ENCODE measurements at places on chromosomes 6 and 20. TPM values are rescaled to one million over a fixed set of nuclear protein-coding genes. Genes with fewer than 3 reads are reported as not detected.

Gene ZC3H12D
- polyA plus RNA-seq, result 0.77 TPM

GRCh38 chr20:31863296-31864085 lies 6.8 kb downstream of the DUSP15 start:
- H3K27ac ChIP-seq, result no peak overlapping the region
- DNase-seq, result no peak
- H3K4me3 ChIP-seq, result no peak overlapping the region
- H3K4me1 ChIP-seq, result peaks cover 20% of the 10 kb centered on the region

- no peak overlapping the region for H3K4me3 ChIP-seq
- no peak for DNase-seq
- no peak overlapping the region for H3K27ac ChIP-seq
- no peaks in the 10 kb centered on the region for H3K4me1 ChIP-seq
- H3K36me3 ChIP-seq, result no peaks in the 10 kb centered on the region
- H3K27me3 ChIP-seq, result no peaks in the 10 kb centered on the region
Measured at GRCh38 chr6:15417811-15418210, 171.9 kb downstream of the JARID2 start.

DNA sequence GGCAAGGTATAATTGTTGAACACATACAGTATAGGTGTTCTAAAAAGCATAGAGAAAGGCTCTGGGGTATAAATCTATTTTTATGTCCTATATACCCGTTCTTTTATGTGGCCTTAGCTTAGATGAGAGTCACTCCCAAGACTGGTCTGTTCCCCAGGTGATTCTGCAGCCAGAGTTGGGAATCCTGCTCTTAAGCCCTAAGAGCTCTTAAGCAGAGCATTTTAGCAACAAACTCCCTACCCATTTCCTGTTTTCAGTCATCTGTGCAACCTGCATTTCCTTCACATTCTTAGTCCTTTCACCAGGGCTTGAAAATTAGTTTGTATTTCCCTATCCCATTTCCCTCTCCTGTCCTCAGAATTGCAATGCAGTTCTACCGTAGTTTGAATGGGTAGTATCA lies 166.1 kb downstream of the HS3ST5 start:
- no peak overlapping the region for H3K27ac ChIP-seq
- H3K4me1 ChIP-seq, result no peaks in the 10 kb centered on the region
- H3K36me3 ChIP-seq, result no peaks in the 10 kb centered on the region
- H3K4me3 ChIP-seq, result no peak overlapping the region
- H3K27me3 ChIP-seq, result no peaks in the 10 kb centered on the region
- no peak for DNase-seq

Gene DNPH1
- 95.1 TPM for polyA plus RNA-seq

- no peaks in the 10 kb centered on the region for H3K27me3 ChIP-seq
- H3K27ac ChIP-seq, result peak overlapping the region; percentile 38
- no peaks in the 10 kb centered on the region for H3K36me3 ChIP-seq
- no peaks in the 10 kb centered on the region for H3K4me1 ChIP-seq
- no peak for DNase-seq
- H3K4me3 ChIP-seq, result no peak overlapping the region
Measured at GRCh38 chr6:35970181-35970580, 49.3 kb upstream of the SRPK1 start.

DNA sequence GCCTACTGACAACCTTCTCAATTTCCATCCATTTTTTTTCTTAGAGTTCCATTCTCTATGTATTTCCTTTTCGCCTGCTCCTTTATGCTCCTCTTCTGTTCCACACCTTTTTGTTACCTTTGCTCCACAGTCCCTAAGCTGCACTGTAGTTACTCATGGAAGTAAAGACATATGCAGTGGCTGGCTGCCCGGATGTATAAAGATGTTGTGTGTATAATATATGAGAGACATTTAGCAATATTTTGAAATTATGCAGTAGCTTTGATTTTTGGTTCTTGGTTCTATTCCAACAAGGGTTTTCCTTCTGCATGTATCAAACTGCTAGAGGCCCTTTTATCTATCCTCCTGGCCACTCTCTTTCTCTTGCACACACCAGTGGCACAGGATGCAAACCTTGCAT lies 234.9 kb downstream of the DOK5 start:
- H3K27ac ChIP-seq, result no peak overlapping the region
- no peak overlapping the region for H3K4me3 ChIP-seq
- no peak for DNase-seq
- no peaks in the 10 kb centered on the region for H3K27me3 ChIP-seq
- H3K4me1 ChIP-seq, result no peaks in the 10 kb centered on the region

Gene PTK7
- polyA plus RNA-seq, result 2.8 TPM

- H3K27ac ChIP-seq, result no peak overlapping the region
- no peak overlapping the region for H3K4me3 ChIP-seq
- no peak for DNase-seq
- H3K36me3 ChIP-seq, result no peaks in the 10 kb centered on the region
- H3K4me1 ChIP-seq, result no peaks in the 10 kb centered on the region
Measured at GRCh38 chr6:80530103-80530502, 423.6 kb downstream of the BCKDHB start.

Gene CRISP2
- polyA plus RNA-seq, result not detected

DNA sequence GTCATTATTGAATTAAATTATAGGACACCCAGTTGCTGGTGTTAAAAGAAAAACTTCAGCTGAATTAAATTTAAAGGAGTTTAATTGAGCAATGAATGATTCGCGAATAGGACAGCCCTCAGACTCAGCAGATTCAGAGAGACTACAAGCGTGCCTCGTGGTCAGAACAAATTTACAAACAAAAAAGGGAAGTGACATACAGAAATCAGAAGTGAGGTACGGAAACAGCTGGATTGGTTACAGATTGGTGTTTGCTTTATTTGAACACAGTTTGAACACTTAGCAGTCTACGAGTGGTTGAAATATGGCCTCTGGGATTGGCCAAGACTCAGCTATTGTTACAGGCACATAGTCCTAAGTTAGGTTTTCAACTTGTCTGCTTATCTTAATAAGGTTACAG lies 25.8 kb upstream of the TNFRSF21 start:
- no peaks in the 10 kb centered on the region for H3K36me3 ChIP-seq
- H3K27me3 ChIP-seq, result no peaks in the 10 kb centered on the region
- peak; percentile 18 for DNase-seq
- no peak overlapping the region for H3K27ac ChIP-seq

Gene AIF1
- polyA plus RNA-seq, result 81.6 TPM

Gene TRIM10
- polyA plus RNA-seq, result not detected

DNA sequence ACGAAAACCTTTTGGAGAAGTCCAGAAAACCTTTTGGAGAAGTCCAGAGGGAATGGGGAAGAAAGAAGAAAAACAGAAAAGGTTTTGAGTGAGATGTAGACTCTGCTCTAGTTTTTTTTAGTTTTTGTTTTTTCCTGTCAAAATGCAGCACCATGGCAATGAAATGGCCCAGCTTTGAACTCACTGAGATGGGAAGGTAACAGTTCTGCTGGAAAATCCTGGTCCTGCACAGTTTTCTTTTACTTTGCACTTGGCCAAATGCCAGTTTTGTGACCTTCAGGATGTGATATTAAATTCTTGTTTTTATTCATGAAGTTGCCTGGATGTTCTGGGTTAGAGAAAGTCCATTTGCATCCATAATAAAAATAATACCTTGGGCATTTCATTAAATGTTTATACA lies 145.7 kb downstream of the CFAP61 start:
- no peak for DNase-seq
- H3K4me3 ChIP-seq, result no peak overlapping the region
- H3K27me3 ChIP-seq, result peaks cover 4% of the 10 kb centered on the region
- no peaks in the 10 kb centered on the region for H3K36me3 ChIP-seq

Gene SERPINB1
- 128 TPM for polyA plus RNA-seq

GRCh38 chr20:41123631-41124030 lies 13.7 kb upstream of the PLCG1 start:
- no peak for DNase-seq
- no peaks in the 10 kb centered on the region for H3K27me3 ChIP-seq
- H3K4me3 ChIP-seq, result no peak overlapping the region
- H3K36me3 ChIP-seq, result no peaks in the 10 kb centered on the region

Gene OPN5
- not detected for polyA plus RNA-seq

Gene SNPH
- 2.1 TPM for polyA plus RNA-seq

- H3K36me3 ChIP-seq, result no peaks in the 10 kb centered on the region
- H3K27ac ChIP-seq, result no peak overlapping the region
- no peak for DNase-seq
- H3K4me3 ChIP-seq, result no peak overlapping the region
Measured at GRCh38 chr6:166057431-166057830, 110.2 kb downstream of the TBXT start.

DNA sequence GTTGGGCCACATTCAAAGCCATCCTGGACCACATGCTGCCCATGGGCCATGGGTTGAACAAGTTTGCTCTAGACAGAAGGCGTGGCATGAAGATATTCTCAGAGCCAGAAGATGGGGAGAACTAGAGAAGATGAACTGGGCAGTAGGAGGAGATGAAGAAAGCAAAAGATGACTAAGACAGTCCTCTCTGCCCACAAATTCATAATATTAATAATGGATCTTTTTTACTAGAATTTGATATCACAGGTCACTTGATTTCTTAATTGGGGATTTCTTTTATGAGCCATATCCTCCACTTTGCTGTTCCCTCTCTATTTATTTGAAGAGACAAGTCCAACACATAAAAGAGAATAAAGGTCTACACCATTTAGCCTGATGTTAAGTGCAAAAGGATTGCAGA lies 25.5 kb upstream of the EDN1 start:
- H3K27ac ChIP-seq, result no peak overlapping the region
- no peak for DNase-seq
- H3K4me1 ChIP-seq, result no peaks in the 10 kb centered on the region
- no peak overlapping the region for H3K4me3 ChIP-seq

- H3K27me3 ChIP-seq, result no peaks in the 10 kb centered on the region
- no peaks in the 10 kb centered on the region for H3K4me1 ChIP-seq
- H3K36me3 ChIP-seq, result no peaks in the 10 kb centered on the region
- no peak overlapping the region for H3K27ac ChIP-seq
- DNase-seq, result no peak
Measured at GRCh38 chr20:53332022-53332837, 261.4 kb downstream of the ZNF217 start.

- no peak overlapping the region for H3K27ac ChIP-seq
- no peak for DNase-seq
- no peak overlapping the region for H3K4me3 ChIP-seq
- H3K36me3 ChIP-seq, result no peaks in the 10 kb centered on the region
- H3K27me3 ChIP-seq, result no peaks in the 10 kb centered on the region
Measured at GRCh38 chr6:2124260-2124709, 121.1 kb downstream of the GMDS start.

Gene RPS6KA2
- 7.0 TPM for polyA plus RNA-seq

- no peak overlapping the region for H3K27ac ChIP-seq
- no peak for DNase-seq
- H3K36me3 ChIP-seq, result peaks cover under 1% of the 10 kb centered on the region
Measured at GRCh38 chr6:158619922-158620801, 24.4 kb downstream of the DYNLT1 start.

GRCh38 chr20:23200914-23201313 lies 114.8 kb upstream of the CD93 start:
- no peaks in the 10 kb centered on the region for H3K36me3 ChIP-seq
- H3K4me3 ChIP-seq, result no peak overlapping the region
- H3K4me1 ChIP-seq, result peaks cover 7% of the 10 kb centered on the region

- H3K27ac ChIP-seq, result no peak overlapping the region
- no peak overlapping the region for H3K4me3 ChIP-seq
- H3K27me3 ChIP-seq, result no peaks in the 10 kb centered on the region
- DNase-seq, result no peak
- H3K36me3 ChIP-seq, result no peaks in the 10 kb centered on the region
- H3K4me1 ChIP-seq, result no peaks in the 10 kb centered on the region
Measured at GRCh38 chr6:24233813-24234442, 107.9 kb downstream of the NRSN1 start.

Gene NKX2-4
- not detected for polyA plus RNA-seq

DNA sequence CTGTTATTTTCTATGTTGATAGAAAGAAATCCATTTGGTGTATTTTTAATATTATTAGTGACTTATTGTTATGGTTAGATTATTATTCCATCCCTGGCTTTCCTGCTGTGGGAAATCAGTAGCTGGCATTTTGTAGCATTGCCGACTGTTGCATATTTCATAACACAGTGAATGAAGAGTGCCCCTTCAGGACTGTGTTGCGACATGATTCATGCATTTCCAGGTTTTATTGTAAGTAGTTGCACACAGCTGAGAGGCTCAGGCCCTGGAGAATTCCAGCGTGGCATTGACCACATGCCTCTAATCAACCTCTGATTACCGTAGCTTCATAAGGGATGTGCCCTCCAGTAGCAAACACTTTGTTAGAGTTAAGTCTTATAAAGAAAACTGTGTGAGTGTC lies 263.9 kb downstream of the FARS2 start:
- H3K4me1 ChIP-seq, result no peaks in the 10 kb centered on the region
- H3K36me3 ChIP-seq, result no peaks in the 10 kb centered on the region
- no peak for DNase-seq
- no peaks in the 10 kb centered on the region for H3K27me3 ChIP-seq
- no peak overlapping the region for H3K27ac ChIP-seq

DNA sequence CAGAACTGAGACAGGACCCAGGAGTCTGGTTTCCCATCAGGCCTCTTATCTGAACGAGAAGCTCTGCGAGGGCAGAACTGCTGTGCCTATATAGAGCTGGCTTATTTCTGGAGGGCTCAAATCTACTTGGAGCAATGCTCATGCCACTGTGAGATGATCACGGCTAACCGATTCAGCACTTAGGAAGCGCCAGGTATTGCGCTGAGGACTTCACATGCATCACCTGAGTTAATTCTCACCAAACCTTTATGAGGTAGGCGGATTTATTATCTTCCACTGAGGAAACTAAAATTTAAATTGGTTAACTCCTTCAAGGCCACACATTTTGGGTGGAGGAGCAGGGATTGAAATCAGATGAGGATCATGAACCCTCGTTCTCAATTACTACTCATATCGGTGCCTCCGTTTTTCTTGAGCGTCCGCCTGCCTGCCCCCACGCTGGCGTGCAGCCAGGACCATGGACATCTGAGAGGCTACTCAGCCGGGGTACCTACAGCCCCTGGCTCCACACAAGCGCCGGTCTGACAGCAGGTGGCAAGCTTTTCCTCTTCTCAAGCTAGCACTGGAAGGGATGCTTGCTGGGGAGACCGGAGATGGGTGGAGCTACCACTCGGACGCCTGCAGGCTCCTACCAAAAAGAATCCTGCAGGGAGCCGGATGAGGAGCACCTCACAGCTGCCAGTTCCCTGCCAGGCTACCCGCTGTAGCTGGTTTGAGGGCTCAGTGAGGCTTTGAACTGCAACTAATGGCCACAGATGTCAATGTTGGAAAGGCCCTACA lies 1.0 kb upstream of the PCIF1 start:
- peak; percentile 90 for DNase-seq
- H3K27ac ChIP-seq, result peak overlapping the region; percentile 99
- H3K4me3 ChIP-seq, result peak overlapping the region; percentile 62

- no peak for DNase-seq
- H3K27ac ChIP-seq, result no peak overlapping the region
- no peaks in the 10 kb centered on the region for H3K36me3 ChIP-seq
- H3K4me1 ChIP-seq, result no peaks in the 10 kb centered on the region
- no peak overlapping the region for H3K4me3 ChIP-seq
- peaks cover 36% of the 10 kb centered on the region for H3K27me3 ChIP-seq
Measured at GRCh38 chr20:58851221-58851968, 693 bp upstream of the GNAS-AS1 start.
